ENCODE measurements at places on chromosomes 1 and 21.

GRCh38 chr1:243320224-243320623 is 64.4 kb downstream of the SDCCAG8 start:
- DNase-seq = no peak

- no peak for DNase-seq
Observed at GRCh38 chr1:93969371-93969770, 60.1 kb upstream of the GCLM start.

DNA sequence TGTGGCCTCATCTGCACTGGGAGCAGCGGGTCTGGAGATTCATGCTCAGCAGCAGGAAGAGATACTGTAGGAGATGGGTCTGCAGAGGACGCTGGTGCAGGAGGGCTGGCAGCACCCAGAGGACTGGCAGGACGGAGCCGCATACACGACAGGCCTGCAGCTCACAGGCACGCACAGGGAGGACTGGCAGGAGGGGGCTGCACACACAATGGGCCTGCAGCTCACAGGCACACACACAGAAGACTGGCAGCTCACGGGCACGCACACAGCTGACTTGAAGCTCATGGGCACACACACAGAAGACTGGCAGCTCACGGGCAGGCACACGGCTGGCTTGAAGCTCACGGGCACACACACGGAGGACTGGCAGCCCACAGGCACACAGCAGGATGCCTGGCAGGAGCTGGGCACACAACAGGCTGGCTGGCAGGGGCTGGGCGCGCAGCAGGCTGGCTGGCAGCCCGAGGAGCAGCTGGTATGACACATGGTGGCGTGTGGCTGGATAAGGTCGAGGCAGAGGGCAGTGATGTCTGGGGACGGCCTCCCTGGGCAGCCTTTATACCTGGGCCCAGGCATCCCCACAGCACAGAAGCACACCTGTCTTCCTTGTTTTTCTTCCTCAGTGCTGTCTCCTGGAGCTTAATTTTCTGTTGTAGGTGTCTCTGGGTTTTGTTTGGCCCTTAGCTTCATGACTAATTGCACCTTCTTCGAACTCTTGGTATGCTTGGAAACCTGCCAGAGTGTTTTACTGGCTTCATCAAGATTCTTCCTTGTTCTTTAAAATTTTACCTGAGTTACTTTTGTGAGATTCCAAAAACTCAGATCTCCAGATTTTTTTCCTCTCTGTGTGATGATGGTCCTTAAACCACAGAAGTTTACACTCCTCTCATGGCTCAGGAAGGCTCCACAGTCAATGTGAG is at the start of gene KRTAP12-2:
Gene KRTAP12-2, minus strand, starts transcription at position 527 of the 920 bp plus-strand sequence. Its CDS starts 41 bp downstream, at position 486.
- DNase-seq = no peak

DNA sequence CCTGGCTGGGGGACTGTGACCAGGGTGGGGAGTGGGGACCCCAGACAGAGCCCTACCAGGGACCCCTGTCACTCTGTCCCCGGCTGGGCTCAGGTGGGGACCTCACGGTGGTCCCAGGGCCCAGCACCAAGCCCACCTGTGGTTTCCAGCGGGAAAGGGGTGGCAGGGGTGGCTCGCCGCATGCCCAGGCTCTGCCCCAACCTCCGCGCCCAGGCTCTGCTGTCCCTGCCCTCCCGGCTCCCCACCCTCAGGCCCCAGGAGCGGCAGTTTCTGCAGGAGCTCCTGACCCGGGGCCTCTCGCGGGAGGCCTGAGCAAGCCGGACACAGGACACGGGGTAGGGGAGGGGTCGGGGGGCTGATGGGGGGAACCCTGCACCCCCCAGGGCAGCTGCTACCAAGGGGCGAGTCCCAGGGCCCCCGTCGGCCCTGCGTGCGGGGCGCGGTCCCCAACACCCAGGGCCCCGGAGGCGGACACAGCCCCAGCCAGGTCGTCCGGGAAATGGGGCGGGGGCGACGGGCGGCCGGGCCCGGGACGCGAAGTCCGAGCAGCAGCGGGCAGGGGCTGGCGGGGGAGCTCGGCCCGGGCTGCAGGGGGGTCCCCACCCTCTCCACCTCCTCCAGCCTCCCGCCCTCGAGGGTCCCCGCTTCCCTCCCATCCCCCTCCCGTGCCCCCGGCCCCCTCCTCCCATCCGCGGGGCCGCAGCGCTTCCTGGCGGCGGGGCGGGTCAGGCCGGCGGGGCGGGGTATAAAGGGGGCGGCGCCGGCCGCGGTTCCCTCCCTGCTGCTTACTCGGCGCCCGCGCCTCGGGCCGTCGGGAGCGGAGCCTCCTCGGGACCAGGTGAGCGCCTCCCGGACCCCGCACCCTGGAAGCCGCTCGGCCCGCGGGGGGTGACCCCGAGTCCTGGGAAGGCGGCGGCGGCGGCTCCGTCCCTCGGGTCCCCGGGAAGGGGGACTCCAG is at the start of gene COL6A2:
Gene COL6A2, plus strand, starts transcription at position 777 of the 958 bp plus-strand sequence.
- peak; percentile 22 for DNase-seq

DNA sequence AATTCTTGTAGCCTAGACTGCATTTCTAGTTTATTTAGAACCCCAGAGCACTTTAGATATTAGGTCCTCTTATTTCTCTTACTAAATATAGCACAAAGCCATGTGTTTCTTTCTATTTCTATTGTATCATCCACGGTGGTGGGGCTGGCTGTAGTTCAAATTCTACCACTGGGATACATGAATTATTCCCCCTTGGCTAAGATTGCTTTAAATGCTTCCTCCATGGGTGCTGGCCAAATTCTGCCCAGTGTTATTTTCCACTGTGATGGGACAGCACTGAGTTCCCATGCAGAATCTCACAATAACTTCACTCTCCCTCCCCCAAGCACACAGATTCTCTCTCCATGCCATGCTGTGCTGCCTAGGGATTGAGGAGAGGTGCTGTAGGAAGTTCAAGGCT is 41.5 kb upstream of the GBP6 start:
- no peak for DNase-seq

DNA sequence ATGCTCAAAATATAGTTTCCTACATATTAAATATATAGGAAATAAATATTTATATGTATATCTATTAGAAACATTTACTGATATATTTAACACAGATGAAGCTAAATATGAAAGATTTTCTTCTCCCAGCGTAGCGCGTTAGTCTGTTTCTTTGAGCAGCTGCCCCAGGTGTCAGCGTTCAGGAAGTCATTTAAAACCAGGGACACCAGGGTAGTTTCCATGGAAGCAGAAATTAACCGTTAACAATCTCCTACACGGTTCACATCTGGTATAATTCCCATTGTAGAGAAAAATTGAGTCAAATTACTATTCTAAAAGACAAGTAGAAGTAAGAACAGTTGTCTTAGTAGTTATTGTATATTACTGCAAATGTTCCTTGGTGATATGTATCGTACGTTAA is 1443.7 kb downstream of the MRPL39 start:
- DNase-seq = no peak

- no peak for DNase-seq
Observed at GRCh38 chr21:46179708-46180078, 4.6 kb downstream of the SPATC1L start.

DNA sequence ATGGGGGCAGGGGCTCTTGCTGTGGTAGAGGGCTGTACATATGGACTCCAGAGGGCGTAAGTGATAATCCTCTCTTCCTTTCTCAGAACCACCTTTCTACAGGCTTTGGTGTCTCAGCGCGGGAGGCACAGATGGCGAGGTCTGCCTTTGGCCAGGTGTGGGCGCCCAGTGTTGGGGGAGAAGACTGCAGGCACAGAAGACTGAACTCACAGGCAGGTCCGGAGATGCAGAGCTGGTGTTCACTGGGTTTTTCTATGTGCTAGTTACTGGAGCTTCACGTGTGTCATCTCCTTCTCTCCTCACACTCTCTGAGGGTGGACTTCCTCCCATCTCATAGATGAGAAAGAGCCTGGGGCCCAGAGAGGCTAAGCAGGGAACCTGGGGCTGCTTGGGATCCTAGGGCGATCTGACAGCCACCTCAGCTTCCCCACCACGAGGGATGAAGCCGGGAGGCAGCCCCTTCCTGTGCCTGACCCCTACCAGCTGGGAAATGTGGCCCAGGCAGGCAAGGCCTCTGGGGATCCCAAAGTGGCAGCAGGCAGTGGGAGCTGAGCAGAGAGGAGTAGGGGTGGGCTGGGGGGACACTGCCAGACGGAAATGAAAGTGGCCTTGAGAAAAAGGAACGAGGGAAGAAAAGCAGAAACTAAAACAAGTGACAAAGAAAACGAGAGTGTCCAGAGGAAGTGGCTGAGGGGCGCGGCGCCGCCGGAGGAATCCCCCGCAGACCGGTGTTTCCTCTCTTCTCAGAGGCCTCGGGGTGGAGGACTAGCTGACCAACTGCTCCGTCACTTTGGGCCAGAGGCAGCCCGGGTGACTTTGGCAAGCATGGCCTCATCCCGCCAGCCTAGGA is 191.6 kb downstream of the HIVEP3 start:
- no peak for DNase-seq

Measured in NCI-H1930 (cell line).